ENCODE measurements at places on chromosomes 11 and 22.
A peak's percentile ranks its signal among the peaks of the same experiment; 100 is the strongest.

GRCh38 chr11:103926990-103927389, 109.5 kb upstream of the DDI1 start:
- DNase-seq = no peak

- DNase-seq = peak; percentile 82
Measured at GRCh38 chr11:87290304-87290922, 252.7 kb downstream of the TMEM135 start.

- no peak for DNase-seq
Measured at GRCh38 chr11:112658431-112658878, 302.8 kb upstream of the NCAM1 start.

GRCh38 chr11:129946965-129947364, 51.6 kb upstream of the NFRKB start:
- no peak for DNase-seq

- DNase-seq = no peak
Measured at GRCh38 chr11:34488855-34489557, 24.6 kb downstream of the ELF5 start.

DNA sequence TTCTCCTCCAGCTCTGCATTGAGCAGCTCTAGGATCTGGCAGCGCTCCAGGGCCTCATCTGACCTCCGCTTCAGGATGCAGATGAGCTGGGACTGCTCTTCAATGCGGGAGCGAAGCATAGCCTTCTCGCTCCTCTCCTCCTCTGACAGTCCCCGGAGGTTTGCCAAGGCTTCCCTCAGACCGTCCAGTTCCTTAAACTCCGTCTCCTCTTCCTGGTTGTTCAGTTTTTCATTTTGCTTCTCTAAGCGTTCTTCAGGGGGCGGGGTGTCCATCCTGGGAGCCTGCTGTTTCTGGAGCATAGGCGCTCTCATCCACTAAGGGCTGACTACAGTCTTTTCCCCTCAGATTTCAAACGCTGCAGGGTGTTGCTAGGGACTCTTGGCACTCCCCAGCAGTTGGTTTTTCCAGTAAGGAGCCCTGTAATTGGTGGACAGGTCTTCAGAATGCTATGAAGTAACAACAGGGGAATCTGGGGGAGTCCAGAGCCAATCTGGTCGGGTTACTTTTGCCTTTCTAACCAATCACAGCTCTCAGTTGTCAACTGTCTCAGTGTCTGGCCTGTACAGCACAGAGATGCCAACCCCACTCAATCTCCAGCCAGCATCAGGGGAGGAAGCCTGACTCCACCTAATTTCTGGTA, at the start of gene CCDC89:
CCDC89 (minus strand) TSS at position 376 of the 640 bp plus-strand sequence; CDS start at position 311, 65 bp downstream.
- DNase-seq = peak; percentile 98

GRCh38 chr11:5983443-5983842, 3.3 kb downstream of the OR52L1 start:
- no peak for DNase-seq

- no peak for DNase-seq
Measured at GRCh38 chr22:43225609-43226008, 38.7 kb upstream of the TTLL12 start.

GRCh38 chr11:96326959-96327358, 16.0 kb downstream of the MAML2 start:
- no peak for DNase-seq

- DNase-seq = no peak
Measured at GRCh38 chr11:119147604-119148333, 1.1 kb upstream of the ABCG4 start.

DNA sequence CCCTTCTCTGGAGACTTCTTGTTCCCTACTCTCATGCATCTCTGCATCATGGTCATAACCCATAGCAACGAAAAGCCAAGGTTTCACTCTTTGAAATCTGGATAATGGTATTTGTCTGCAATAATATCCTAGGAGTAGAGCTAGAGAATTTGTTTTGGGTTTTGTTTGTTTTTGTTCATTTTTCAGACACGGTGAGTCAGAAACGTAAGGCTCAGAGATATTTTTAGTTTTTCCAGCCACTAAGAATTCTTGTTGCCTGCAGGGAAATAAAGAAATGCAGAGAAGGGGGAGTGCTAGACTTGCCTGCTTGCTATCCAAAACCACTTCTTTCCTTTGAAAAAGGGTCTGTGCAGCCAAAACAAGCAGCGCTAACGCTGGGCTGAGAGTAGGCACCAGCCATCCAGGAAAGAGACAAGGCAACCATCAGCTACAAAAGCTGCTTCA, 26.0 kb downstream of the POU2AF3 start:
- peak; percentile 8 for DNase-seq

DNA sequence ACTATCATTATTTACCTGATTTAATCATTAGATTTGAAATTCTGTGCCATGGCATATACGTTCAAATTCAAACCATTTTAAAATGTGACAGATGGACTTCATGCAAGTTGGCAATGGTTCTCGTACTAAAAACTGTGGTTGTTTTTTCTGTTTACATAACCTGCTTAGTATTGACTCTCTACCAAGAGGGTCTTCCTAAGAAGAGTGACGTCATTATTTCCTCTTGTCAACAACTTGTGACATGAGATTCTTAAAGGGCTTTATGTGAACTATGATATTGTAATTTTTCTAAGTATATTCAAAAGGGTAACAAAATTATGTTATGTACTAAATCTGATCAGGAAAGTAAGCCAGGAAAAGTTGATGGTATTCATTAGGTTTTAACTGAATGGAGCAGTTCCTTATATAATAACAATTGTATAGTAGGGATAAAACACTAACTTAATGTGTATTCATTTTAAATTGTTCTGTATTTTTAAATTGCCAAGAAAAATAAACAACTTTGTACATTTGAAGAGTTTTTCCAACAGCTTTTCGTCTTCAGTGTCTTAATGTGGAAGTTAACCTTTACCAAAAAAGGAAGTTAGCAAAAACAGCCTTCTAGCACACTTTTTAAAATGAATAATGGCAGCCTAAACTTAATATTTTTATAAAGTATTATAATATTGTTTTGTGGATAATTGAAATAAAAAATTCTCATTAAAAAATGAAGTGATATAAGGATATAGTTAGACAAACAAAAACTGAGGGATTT, 87.0 kb downstream of the GRK3 start:
- no peak for DNase-seq
